OCI-M1 (cell line): ENCODE measurements at places on chromosomes 3 and 15.
A peak's percentile ranks its signal among the peaks of the same experiment; 100 is the strongest.

DNA sequence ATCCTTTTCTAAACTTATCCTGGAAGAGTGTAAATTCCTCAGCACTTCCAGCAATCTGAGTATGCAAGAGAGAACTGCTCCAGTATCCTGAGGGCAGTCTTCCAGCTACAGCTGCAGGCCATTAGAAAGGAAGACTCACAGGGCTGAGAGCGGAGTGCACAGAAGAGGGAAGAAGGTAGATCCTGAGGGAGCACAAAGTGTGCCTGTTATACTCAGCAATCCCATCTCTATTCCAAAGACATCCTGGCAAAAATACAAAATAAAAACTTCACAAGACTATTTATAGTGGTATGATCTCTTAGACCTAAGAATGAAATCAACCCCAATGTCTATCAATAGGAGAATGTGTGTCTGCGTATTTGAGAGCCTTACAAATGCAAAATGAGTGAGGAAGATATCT is 292.0 kb downstream of the ZIC1 start:
- DNase-seq, result no peak

GRCh38 chr15:52360229-52361203 is 64.9 kb upstream of the MYO5C start:
- no peak for DNase-seq

GRCh38 chr3:30977592-30977991 is 83.1 kb upstream of the GADL1 start:
- DNase-seq, result no peak

GRCh38 chr3:80232760-80233159 is 465.0 kb upstream of the ROBO1 start:
- no peak for DNase-seq

DNA sequence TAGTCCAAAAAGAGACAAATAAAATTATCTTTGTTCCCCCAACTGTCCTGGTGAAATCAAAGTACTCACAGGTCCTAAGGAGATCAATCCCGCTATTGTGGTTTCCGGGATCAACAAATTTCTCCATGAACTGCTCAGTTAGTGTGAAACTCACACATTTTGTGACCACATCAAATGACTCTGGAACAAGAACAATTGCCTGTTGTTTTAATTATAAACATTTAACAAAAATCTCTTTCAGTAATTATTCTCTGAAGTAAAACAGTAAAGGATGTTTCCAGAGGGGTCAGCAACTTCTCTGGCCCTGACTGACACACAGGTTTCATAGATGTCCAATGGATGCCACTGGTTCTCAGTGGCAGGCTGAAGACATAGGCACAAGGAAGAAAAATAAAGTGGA is 3.9 kb downstream of the CLDND1 start:
- DNase-seq, result no peak

DNA sequence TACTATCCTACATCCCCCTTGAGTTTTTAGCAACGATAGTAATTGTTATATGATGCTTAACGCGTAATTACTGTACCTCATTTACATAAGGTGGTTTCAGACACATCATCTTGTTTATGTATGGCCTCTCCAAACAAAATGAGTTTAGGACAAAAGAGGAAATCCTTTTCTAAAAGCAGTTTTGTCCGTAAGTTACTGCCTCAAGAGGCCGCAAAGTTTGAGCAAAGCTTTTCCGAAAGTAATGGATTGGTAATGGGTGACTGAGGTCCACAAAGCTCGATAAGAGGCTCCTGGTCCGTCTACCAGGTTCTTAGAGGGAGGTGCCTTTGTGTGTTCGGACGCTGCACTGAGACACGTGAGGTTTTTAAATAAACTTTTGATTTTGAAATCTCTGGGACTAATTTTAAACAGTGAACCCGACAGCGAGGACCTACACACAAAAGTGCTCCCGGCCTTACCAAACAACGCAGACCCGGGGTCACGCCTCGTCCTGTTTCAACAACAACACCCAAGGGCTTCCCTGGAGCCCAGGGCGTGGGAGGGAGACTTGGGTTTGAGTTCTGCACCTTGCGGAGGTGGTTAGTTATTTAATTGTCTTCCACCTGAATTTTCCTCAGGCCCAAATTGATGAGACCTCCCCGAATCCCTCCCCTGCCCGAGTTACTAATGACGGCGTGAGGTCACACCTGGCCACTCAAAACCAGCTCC is 456 bp upstream of the C15orf61 start:
- no peak for DNase-seq

DNA sequence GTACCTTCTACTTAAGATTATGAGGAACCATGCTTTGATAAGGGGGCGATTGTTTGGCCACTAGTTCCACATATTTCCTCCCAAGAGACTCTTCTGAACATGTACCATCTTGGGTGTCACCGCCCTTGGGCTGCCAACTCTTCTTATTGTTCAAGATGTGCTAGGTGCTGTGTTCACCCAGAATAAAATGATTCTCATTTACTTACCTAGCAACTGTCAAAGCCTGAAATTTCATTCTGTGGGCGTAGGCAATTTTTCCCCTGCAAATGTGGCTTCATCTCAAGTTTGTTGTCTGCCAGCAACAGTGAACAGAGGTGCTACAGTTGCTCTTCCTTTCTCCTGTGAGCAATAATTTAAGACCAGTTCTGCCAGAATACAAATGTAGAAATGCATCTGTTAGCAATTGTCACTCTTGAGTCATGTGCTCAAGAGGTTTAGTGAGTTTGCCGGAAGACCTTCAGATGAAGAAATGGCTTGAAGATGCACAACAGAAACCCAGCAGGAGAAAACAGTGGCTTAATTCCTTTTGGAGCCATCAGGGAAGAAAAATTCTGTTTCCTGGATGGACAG is 41.3 kb upstream of the RARB start:
- no peak for DNase-seq

DNA sequence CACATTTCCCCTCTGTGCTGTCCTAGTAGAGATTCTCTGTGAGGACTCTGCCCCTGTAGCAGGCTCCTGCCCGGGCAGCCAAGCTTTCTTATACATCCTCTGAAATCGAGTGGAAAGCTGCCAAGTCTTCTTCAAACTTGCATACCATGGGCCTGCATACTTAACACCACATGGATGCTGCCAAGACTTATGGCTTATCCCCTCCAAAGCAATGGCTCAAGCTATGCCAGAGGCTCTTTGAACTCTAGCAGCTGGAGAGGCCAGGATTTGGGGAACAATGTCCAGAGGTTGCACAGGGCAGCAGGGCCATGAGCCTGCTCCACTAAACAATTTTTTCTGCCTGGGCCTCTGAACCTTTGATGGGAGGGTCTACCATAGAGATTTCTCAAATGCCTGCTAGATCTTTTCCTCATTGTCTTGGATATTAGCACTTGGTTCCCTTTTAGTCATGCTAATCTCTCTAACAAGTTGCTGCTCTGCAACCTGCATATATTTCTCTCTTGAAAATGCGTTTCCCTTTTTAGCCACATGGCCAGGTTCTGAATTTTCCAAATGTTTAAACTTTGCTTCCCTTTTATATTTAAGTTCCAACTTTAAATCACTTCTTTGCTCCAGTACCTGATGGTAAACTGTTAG is 6.1 kb upstream of the PLSCR4 start:
- DNase-seq, result no peak

DNA sequence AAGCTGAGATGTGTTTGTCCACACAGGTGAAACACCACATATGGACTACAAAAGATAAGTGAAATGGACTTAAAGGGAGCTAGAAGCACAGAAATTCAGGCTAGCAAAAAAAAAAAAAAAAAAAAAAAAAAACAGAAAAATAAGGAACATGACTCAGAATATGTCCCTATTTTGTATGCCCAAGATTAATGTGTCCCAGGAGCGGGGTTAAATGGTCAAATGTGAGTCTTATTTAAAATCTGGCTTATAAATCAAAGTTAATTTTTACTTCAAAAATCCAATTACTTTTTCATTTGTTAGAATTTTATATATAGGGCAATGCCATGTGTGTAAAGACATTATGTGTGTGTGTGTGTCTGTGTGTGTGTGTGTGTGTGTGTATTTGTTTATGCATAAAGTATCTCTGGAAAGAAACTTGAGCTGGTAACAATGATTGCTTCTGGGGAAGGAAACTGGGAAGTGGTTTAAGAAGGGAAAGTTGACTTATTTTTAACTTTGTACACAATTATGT is 986.5 kb downstream of the ROBO2 start:
- DNase-seq, result no peak

GRCh38 chr3:10460951-10461545 is 44.3 kb downstream of the ATP2B2 start:
- DNase-seq, result peak; percentile 12

DNA sequence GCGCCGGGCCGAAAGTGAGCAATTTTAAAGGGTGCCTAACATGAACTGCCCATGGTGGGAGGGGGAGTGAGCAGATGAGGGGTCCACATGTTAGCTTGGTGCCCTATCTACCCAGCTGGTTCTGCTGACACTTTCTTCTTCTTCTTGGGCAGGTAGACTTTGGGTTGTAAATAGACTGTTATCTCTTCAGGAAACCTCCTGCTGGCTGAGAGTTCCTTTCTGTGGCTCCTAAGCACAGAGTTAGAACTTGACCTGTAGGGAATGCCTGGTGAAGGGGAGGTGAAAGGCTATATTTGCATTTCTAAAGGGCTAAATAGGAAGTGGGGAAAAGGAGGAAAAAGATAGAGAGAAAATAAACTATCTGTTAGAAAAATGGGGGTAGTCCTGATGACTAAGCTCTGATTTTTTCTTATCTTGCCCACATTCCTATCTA is 521.4 kb upstream of the TGFBR2 start:
- no peak for DNase-seq

DNA sequence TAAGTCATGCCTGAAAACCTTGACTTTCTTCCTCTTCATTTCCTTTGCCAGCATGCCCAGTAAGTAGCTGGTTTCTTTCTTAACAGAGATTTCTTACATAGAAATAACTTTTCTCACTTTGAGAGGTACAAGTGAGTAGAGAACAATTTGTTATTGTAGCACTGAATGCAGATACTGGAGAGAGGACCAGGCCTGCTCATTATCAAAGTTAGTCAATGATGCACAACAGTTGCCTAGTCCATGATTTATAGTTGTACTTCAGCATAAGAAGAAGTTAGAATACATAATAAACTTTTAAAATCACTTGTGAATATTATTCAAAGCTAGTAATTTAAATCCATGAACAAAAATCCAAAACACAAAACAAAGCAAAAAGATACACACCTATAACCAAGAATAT is 213.0 kb downstream of the PCCB start:
- no peak for DNase-seq

- DNase-seq, result no peak
These were observed 23.6 kb downstream of the MRPS11 start for GRCh38 chr15:88491158-88491557.

- DNase-seq, result no peak
These were observed 31.1 kb upstream of the TJP1 start for GRCh38 chr15:29853211-29853987.

DNA sequence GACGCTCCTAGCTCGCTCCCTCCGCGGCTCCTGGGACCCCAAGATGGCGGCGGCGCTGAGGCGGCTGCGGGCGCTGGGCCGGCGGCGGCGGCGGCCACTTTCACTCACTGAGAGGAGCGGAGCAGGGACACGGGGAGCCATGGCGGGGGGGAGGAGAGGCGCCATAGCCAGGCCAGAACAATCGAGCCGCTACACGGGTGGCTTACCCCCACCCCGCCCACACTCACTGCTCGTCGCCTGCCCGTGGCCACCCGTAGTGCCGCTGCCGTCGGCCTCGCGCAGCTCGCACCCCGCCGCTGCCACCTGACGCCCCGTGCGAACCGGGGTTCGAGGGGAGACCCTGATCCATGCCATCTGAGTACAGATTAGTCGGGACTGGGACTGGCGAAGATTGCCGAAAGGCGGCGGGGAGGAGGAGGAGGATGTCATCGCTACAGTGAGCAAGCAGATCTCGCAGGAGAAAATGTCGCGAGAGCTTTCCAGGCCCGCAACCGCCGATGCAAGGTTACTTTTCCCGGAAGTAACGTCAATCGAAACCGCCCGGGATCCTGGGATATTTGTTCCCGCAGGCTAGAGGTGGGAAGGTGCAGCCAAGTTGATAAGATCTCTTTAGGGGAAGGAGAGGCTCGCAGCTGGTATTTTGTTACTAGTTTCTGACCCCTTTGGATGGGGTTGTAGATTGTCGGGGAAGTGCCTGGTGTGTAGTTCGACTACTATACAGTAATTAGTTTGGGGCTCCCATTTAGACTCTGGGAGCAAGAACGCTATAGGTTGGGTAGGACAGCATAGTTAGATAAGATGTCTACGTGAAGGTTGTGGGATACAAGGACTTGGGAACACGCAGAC is at the start of gene INO80:
TSS of gene INO80 (minus strand) at position 165 of the 846 bp plus-strand sequence. CDS start 19,970 bp downstream, outside the sequence.
- peak; percentile 99 for DNase-seq

GRCh38 chr3:63500196-63500595 is 152.3 kb upstream of the SNTN start:
- DNase-seq, result no peak

- DNase-seq, result no peak
These were observed 288.9 kb upstream of the GBE1 start for GRCh38 chr3:82050382-82050781.

GRCh38 chr3:121529308-121529707 is 16.5 kb downstream of the POLQ start:
- no peak for DNase-seq

DNA sequence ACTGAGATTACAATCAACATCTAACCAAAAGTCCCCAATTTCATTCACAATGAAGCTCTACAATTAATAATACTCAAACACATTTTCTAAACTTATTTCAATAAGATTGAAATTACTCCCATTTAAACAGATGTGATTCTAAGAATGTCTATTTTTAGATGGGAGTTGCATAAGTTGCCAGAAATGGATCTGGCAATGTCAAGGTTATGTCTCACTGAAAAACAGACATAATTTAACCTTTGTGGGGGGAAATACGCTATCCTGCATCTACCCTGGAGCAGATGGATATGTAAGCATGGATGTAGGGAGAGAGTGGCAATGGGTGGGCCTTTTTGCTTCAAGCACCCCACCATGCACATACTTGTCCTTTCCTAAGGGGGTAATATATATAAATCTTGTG is 6.7 kb upstream of the EIF1B start:
- DNase-seq, result peak; percentile 14

DNA sequence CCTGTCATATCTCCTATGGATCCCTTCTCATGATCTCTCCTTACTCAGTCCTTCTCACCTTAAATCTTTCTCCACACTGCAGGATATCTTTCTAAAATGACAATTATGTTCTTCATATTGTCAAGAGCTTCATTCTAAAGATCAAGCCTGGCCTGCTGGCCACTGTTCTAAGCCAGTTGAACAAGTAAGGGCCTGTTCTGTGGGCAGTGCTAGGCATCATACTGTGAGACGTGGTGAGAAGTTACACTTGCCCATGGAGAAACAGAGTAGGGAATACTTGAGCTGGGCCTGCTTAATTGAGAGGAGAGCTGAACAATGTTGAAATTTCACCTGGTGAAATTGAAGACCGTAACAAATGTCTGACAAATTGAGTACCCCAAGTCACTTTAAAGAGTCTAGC is 184.1 kb upstream of the RASGRP1 start:
- DNase-seq, result no peak

DNA sequence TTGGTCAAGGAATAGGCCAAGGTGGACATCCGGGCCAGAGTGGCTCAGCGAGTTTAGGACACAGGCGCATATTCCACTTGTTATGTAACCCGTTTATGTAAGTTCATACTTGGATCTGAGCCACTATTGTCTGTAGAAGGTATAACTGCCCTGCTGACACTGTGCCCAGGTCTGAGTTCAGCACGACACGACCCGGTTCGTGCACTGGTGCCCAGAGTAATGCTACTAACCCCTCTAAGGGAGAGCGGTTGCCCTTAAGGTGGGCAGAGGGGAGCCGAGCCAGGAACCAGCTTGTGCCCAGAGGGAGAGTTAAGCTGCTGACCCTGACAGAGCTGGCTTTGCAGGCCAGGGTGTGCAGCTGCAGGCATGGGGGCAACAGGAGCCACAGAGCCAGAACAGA is 1.9 kb upstream of the ULK4 start:
- no peak for DNase-seq
